ENCODE measurements at places on chromosomes 2 and 18.

DNA sequence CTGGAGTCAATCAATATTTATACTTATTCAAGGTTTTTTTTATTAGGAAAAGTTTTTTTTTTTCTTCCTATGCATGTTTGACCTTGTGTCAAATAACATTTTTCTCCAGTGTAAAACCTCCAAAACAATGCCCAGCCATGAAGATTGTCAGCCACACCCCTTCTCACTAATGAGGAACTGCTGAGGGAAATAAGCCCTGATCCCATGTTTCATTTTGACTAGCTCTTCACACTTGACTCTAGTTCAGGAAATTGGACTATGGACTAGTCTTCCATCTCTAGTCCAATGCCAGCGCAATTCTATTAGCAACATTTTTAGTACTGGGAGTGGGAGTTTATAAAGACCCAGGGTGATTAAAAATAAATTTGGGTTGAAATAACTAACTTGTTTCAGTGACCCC lies 275.6 kb upstream of the CXCR4 start:
- DNase-seq: no peak

DNA sequence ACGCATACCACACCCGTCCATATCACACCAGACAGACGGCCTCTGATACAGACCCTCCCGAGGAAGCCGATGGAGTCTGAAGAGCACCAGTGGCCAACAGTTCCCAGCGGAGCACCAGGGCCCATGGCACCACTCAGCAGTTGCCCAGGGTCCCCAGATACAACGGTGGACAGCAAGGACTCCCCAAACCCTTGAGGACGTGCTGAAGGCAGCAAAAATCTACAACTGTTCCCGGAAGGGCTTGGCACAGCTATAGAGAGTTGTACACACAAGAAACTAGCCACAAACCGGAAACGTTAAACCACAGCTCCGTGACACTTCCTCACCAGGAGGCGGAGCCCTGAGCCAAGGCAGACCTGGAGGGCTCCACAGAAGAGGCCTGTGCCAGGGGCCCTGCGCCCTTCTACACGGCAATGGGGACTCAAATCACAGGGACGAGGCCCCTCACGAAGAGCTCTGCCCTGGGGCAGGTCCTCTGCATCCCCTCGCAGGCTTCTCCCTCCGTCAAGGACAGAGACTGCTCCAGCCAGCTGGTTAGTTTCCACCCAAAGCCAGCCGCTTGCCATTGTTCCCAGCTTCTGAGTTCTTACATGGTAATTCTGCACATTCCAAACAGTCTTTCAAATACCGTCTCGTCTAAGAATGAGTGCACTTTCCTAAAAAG lies 133.4 kb downstream of the HDAC4 start:
- DNase-seq: peak; percentile 88

DNA sequence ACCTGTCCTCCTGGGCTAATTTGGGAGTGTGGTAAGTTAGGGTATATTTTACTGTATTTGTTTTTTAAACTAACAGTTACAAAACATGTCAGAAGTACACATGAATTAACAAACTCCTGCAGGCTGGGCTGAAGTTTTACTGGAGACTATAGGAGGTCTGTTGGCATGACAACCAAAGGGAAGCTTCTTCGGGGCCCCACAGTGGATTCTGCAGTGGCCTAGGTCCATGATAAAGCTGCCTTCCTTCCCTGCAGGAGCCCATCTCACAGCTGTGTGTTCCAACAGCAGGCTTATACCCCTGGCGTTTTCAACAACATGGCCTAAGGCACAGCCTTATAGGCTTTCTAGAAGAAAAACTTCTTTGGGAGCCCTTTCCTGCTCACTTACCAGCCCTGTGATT lies 128.0 kb upstream of the SETBP1 start:
- DNase-seq: no peak

- DNase-seq: no peak
Observed at GRCh38 chr2:126506786-126507185, 149.2 kb upstream of the GYPC start.

GRCh38 chr2:157592948-157593347 lies 35.7 kb downstream of the ACVR1C start:
- DNase-seq: no peak

DNA sequence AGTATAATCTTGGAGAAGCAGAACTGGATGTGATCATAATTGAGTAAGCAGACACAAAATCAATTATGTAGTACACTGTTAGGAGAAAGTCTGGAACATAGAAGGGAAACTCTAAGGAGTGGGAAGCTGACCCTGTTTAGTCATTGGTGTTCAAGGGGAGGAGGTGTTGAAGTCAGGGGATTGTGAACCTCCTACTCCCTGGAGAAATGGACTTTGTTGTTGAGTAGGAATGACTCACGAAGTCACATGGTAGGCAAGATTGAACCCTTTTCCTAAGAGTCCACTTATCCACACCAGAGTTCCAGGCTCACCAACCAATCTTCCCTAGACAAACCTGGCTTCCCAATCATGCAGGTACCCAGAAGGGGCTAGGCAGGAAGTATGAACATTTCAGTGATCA lies 81.0 kb upstream of the BCL11A start:
- DNase-seq: no peak

DNA sequence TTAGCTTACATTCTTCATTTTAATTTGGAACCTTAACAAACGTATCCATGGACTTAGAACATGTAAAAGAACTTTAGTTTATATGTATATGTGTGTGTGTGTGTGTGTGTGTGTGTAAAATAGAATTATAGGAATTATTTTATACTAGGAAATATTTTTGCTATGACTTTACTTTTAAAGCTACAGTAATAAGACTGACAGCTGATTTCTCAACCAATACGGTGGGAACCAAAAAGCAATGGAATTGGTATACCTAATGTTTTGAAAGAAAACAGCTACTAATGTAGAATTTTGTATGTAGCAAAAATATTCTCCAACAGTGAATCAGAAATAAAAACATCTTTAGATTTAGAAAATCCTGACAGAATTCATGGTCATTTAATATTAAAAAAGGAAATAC lies 146.5 kb upstream of the ARL4C start:
- no peak for DNase-seq

GRCh38 chr18:33830213-33830612 lies 252.2 kb downstream of the ASXL3 start:
- no peak for DNase-seq

GRCh38 chr2:164913011-164913410 lies 42.3 kb downstream of the SLC38A11 start:
- DNase-seq: no peak

- DNase-seq: peak; percentile 38
Observed at GRCh38 chr2:20350041-20350712, 467 bp downstream of the PUM2 start.

DNA sequence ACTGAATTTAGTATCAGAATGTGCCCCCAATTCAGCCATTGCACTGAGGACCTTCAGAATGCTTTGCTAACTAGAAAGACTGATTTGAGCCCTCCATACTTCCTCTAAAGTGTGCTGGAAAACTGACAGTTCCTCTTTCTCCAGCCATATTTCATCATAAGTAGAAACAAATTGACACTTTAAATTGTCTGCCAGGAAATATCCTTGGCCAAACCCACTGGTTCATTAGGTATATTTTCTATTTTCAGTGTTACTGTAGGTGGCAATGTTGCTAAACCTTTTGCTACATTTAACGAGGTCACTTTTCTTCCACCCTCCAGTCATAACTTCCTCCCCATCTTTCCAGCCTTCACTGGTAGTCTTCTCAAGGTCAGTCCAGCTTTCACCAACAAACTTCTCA lies 21.5 kb downstream of the SP5 start:
- no peak for DNase-seq

DNA sequence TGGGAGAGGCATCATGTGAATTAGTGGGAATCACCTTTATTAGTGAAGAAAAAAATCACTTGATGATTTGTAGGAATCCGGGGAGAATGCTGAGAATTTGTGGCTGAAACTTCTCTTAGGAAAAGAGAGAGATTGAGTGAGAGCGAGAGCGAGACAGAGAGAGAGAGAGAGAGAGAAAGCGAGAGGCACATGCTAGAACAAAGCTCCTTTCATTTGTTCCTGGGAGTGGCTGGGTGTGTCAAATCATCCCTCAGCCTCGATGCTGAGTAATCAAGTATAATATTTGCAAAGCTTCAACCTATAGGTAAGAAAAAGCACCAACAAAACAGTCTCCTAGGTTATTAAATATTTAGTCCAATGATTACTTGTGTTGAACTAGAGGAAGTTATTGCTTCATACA lies 4.4 kb upstream of the SERPINB5 start:
- DNase-seq: no peak

DNA sequence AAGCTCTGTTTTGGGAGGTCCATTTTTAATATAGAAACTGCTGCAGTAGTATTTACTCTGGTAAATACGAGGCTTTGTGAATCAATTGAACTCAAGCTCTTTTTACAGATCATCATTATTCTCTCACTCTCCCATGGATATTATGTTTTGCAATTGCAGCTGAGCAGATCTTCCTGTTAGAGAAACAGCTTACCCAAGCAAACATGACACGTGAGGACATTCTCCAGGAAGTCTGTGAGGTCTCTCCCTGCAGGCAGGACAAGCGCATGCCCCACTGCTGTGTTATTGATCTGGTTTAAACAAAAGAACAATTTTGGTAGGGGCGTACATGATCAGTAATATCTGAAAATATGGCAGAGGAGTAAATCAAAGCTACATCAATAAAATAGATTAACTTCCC lies 72.1 kb downstream of the COL6A3 start:
- DNase-seq: no peak

- DNase-seq: no peak
Observed at GRCh38 chr18:9711361-9712129, 3.4 kb downstream of the RAB31 start.

DNA sequence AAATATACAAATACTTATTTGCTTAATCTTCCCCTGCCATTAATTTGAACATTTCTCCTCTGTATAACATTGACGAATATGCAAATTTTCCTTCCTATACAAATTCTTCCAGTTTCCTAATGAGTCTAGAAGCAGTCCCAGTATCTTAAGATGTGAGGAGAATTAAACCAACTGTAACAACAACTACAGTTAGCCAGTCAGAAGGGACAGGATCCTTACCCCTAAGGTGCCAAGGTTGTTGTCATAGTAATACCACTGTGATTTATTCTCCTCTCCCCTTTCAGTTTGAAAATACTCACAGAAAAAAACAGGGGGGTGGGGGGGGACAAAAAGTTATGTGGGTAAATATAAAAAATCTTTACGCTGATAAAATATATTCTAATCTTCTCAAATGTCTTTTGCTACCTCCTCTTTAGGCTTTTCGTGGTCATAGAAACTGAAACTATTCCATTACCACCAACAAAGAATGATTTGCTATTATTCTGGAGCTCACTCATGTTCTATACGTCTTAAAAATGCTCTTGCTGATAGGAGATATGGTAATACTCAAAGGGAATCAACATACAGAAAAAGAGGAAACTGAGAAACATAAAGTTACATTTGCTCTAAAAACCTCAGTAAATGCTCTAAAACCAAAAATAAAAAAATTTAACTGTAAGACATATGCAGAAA lies 107.6 kb downstream of the MEMO1 start:
- DNase-seq: no peak

DNA sequence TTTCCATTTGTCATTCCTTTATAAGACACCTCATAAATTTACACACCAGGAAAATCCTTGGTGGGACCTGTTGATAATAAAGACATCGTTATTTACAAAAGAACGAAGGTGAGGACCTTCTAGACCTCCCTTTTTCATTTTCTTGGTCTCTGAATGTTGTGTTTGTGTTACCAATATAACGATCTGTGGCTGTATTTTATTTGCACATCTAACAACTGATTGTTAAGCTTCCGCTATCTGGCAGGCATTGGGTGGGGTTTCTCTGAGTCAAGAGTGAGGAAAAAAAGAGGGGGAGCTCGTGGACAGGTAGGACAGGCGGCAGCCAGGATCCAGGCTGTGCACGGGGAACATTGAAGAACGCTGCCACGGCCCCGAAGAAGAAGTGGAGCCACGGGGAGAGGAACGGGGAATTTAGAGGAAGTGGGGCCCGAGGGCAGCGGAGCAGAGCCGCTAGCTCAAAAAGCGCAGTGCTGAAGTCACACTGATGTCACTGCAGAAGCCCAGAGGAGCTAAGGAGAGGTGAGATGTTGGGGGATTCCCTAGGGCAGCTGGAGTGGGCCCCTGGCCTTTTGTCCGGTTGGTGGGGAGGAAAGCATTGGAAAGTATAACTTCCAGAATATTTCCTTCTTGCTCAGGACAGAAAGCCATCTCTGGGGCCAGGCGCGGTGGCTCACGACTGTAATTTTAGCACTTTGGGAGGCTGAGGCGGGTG lies 20.9 kb upstream of the DNMT3A start:
- peak; percentile 58 for DNase-seq

All from T-cell (primary cell).